CD4-positive, alpha-beta T cell treated with Interleukin-2 at 100 ng/mL for 4 hours (primary cell): ENCODE measurements at places on chromosomes 16 and 17.

DNA sequence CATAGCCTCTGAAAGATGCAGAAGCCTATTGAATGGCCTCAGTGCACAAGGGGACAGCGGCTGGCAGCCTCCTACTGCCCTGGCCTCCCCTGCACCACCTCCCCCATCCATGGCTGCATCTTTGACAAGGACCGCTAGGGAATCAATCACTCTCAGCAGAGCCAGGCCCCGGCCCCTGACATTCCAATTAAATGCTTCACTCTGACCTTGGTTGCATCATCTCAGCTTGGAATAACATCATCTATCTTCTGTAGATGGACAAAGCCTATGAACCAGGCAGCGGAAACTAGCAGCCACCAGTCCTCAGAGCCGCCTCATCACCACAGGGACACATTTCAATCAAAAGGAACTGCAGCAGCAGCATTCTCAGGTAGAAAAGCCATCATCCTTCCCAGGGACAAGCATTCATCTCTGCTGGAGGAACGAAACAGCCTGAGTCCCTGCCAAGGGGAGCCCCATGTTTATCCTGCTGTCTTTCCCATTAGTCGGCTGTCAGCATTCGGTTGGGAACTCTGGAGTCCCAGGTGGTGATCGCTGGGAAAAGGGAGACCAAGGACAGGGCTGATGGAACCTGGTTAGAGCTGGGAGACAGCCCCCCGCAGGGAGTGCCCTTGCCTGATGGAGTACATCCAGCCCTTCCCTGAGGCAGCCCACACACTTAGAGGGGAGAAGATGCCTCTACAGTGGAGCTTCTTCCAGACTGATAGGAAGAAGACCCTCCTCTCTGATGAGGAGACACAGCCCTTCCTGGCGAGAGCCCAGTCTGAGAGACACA lies 11.5 kb upstream of the TMEM132E start:
- no peak for DNase-seq

DNA sequence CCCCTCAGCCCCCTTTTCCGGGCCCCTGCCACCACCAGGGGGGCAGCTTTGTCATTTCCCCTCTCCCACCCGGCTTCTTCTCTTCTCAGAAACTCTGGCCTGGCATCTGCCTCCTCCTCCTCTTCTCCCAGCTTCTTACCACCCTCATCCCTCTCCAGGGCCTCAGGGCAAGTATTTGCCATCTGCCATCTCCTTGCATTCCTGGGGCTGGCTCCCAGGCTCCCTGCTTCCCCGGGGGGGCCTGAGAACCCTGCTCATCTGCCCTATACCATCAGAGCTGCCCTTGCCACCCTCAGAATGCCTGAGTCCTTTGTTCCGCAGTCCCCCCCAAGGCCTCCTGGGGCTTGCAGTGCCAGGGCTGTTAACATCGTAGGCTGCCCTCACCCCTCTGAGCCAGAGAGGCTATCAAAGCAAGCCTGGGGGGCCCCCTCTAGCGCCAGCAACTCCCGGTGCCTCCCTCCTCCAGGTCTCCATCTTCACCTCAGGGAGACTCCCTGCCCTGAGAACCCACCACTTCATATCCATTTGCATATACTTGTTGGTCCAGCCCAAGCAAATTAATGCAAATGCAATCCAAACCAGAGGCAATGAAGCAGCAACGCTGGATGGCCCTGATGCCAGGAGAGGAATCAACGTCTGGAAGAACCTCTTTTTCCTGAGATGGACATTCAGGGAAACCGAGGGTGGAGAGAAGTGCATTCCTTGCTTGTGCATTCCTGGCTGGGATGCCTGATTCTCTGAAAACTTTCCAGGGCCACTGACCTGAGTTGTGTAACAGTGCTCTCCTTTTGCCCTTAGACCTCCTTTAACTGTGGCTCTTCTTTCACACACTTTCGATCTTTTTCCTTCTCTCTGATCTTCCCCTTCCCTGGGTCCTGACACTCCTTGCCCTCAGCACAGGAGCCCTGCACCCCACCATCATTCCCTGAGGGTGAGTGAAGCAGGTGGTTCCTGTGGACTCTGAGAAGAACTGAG lies 20.7 kb upstream of the SP2 start:
- DNase-seq = no peak

DNA sequence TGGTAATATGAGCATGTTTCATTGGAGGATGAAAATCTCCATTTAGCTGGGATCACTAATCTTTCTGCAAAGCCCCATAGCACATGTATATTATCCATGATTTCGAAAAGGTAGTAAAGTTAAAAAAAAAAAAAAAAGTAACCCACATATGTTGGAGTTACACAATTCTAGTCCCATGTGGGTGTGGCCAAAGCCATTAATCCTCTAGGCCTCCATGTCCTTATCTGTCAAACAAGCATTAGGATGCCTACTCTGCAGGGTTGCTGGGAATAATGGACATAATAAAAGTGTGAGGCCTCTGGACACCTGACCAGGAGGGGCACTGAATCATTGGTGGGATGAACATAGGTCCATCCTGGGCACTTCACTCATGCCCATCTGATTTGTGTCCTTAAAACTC lies 29.2 kb upstream of the VAT1L start:
- DNase-seq = no peak

- DNase-seq = no peak
Measured at GRCh38 chr17:63549289-63549945, 860 bp upstream of the DCAF7 start.

GRCh38 chr17:66715745-66716156 lies 119.2 kb upstream of the CACNG5 start:
- DNase-seq = peak; percentile 45

- DNase-seq = no peak
Measured at GRCh38 chr16:72530434-72530833, 358.5 kb upstream of the PMFBP1 start.
